PC-3 (cell line): ENCODE measurements at places on chromosomes 11 and 22.

DNA sequence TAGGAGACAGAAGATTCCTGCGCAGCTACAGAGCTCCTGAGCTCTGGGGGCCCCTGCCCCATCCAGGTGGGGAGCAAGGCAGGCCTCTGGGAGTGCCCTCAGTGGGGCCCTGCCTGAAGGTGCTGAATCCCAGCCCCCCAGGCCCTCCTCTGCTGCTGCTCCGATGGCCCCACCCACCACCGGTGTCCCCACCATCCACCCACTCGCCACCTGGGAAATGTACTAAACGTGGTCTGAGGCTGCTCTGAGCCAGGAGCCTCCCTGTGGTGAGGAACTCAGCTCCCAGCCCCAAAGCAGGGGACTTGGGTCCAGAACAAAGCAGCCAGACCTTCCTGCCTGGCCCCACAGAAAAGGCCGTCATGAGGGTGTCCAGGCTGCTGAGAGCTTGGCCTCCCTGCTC lies 289.4 kb downstream of the CTTN start:
- DNase-seq = no peak

DNA sequence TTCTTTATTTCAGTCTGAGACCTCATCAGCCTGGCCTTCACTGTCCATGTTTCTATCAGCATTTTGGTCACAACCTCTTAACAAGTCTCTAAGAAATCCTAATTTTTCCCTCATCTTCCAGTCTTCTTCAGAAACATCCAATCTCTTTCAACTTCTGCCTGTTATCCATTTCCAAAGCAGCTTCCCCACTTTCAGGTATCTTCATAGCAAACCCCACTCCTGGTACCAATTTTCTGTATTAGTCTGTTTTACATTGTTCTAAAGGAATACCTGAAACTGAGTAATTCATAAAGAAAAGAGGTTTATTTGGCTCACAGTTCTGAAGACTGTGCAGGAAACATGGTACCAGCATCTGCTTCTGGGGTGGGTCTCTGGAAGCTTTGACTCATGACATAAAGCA lies 8.1 kb upstream of the OR6X1 start:
- no peak for DNase-seq

DNA sequence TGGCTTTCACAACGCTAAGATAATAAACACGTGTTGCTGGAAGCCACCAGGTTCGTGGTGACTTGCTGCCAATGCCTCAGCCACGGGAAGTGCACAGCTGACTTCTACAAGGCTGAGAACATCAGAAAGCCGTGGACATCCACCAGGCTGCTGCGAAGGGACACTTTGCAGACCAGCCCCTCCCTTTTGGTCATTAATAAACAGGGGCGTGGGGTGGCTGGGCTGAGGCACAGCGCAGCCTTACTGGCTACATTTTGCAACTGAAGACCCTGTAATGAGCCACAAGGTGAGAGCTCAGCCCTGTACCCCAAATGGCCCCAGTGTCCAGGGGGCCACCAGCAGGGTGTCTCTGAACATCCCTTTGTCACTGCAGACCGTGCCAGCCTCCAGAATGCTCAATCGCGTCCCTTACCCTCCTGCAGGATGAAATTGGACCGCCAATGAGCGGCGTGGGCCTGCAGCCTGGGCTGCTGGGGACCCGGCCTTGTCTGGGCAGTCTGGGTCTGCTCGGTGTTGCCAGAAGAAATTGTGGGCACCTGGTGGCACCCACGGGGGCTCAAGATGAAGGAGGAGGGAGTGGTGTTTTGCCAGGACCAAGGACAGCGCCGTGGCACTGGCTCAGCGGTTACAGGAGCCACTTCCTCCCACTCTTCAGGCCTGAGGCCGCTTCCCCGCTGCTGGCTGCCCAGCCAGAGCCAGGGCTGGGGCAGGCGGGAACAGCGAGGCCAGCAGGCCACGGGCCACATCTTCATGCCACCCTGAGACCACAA lies 181.9 kb downstream of the CTTN start:
- DNase-seq = no peak

DNA sequence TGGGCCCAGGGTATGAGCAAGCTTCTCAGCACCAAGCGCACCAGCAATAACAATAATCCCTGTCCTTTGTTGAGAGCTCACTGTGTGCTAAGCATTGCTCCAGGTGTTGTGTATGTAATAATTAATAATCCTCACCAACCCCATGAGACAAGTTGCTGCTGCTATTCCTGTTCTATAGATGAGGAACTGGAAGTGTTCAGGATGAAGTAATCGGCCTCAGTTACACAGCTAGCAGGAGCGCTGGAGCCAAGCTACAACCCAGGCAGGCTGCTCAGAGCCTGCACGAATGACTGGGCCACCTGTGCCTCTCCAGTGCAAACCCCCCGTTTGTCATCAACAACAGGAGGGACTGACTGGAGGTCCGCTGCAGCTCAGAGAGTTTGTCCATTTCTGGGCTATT lies 35.2 kb upstream of the CECR2 start:
- DNase-seq = no peak

- DNase-seq = no peak
Observed at GRCh38 chr11:111148953-111149352, 96.6 kb upstream of the POU2AF2 start.

GRCh38 chr22:47090591-47091245 lies 328.3 kb downstream of the TBC1D22A start:
- no peak for DNase-seq

GRCh38 chr11:68010090-68011041 lies at the start of gene ALDH3B1:
ALDH3B1 (plus strand) TSS chr11:68010327; CDS start chr11:68015298, 4,971 bp downstream.
- peak; percentile 90 for DNase-seq

- DNase-seq = peak; percentile 83
Observed at GRCh38 chr22:19848298-19849224, 6.1 kb downstream of the GNB1L start.

GRCh38 chr22:24291515-24292201 lies 21.0 kb downstream of the SPECC1L start:
- DNase-seq = no peak

- no peak for DNase-seq
Observed at GRCh38 chr11:111417011-111417765, 38.1 kb upstream of the POU2AF1 start.

- no peak for DNase-seq
Observed at GRCh38 chr11:112237451-112237850, 11.2 kb downstream of the PTS start.

GRCh38 chr11:100105255-100105981 lies 581.7 kb upstream of the ARHGAP42 start:
- no peak for DNase-seq

DNA sequence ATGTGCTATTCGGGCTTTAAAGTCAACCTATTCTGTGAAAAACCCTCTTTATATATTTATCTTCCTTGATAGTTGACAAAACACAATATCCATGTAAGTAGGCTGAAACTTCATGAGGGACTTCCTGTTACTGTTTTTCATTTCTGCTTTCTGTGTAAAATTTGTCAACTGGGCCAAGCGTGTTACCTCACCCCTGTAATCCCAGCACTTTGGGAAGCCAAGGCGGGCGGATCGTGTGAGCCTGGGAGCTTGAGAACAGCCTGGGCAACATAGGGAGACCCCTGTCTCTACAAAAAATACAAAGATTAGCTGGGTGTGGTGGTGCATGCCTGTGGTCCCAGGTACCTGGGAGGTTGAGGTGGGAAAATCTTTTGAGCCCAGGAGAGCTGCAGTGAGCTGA lies 66.5 kb upstream of the SLC25A18 start:
- DNase-seq = no peak

DNA sequence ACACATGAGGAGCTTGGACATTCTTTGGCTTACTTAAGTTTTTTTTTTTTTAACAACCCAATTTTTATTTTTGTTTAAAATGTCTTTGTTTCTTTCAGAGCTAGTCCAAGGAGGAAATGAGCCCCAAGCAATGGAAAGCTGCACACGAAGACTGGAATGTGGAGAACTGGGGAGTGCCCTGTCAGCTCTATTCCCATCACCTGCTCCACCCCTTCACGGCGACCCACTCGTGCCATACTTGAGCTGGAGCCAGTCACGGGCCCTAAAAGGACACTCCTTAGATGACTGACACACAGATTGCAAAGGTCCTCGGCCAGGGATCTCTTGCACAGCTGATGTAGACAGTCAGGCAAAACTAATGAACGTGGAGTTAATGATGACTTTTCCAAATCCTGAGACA lies 10.6 kb upstream of the SLC25A18 start:
- no peak for DNase-seq

- DNase-seq = no peak
Observed at GRCh38 chr11:110712659-110713448, 617 bp upstream of the ARHGAP20 start.

GRCh38 chr22:31329453-31330215 lies 16.5 kb downstream of the PATZ1 start:
- no peak for DNase-seq

GRCh38 chr11:5605849-5606248 lies 9.4 kb downstream of the TRIM6 start:
- peak; percentile 59 for DNase-seq

- no peak for DNase-seq
Observed at GRCh38 chr11:128724891-128725611, 31.2 kb downstream of the FLI1 start.

DNA sequence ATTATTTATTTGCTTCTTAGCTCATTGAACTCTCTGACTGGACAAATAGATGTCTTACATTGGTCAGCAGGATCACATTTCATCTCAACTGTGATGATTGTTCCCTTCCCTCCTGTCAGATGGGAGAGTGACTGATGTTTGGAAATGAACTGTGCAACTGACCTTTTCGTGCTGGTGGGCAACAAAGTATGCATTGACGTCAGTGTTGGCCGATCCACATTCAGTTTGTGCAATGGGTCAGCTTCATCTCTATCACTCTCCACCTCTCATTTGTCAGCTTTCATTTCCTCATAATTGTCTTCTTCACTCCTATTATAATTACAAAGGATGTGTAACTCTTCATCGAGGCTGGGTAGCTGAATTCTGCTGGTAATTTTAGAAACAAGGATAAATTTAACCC lies 71.3 kb downstream of the PPP2R1B start:
- no peak for DNase-seq

DNA sequence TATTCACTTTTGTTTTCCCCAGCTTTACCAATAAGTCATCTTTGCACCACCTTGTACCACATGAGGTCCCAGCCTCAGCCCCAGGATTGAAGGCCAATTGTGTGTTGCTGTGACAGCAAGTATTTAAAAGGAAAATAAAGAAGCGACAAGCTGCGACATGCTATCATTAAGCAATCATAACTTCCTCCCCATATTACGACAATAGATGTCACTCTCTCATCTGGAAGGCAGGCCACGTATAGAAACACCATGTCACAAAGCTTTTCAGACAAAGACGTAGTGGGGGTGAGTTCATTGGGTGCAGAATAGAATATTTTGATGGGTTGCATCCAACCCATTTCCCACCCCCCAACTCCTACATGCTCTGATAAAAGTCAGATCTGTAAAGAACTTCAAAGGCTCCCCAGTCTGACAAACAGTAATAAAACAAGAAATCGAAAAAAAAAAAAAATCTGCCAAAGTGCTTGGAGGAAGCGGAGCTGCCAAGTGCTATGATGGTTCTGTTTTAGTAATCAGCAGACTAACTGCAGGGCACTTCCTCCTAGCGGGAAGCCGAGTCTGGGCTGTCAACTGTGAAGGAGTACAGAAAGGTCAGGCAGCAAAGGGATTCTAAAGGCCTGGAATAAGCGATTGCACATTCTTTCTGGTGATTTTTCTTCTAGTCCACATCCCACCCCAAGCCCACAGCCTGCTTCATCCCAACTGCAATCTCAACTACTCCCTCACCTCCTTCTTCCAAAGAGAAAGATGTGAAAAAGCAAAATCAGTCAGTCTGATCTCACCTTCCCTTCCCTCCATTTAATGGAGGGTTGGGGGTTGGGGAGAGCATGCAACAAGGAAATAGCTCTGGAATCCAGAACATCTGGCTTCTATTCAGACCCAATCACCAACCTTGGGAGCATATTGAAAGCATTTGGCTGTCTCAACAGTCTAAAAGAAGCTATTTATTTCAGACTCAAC lies 131.4 kb upstream of the UBASH3B start:
- no peak for DNase-seq

DNA sequence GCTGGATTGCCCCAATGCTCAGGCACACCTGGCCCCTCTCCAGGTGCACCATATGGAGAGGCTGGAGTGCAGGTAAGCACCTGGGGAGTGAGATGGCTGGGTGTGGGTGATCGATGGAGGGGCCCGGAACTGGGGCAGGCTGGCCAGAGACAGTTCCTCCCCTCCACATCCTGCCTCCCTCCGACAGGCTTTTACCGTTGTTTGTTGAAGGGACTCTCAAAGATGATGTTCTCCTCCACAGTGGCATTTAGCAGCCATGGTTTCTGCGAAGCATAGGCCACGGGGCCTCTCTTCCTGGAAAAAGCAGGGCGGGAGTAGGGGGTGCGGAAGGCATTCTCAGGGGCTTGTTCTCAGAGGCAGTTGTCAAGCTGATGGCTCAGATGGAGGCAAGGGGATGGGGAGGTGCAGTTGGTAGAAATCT lies 25.9 kb upstream of the KCNJ11 start:
- no peak for DNase-seq

DNA sequence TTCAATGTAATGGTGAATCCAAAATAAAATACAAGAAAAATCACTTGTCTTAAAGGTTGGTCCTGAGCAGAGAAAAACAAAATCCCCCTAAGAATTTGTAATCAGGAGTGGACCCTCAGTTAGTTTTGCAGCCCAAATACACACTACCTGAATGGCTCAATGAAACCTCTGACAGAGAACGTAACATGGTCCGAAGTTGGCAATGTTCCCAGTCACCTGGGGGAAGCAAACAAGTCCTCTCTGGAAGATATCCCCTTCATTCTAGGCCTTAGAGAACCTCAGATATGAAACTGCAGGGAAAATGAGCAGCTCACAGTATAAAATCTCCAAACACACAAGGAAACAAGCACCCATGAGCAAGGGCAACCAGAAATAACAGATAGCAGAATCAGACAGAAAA lies 58.2 kb downstream of the MORC2 start:
- DNase-seq = no peak

DNA sequence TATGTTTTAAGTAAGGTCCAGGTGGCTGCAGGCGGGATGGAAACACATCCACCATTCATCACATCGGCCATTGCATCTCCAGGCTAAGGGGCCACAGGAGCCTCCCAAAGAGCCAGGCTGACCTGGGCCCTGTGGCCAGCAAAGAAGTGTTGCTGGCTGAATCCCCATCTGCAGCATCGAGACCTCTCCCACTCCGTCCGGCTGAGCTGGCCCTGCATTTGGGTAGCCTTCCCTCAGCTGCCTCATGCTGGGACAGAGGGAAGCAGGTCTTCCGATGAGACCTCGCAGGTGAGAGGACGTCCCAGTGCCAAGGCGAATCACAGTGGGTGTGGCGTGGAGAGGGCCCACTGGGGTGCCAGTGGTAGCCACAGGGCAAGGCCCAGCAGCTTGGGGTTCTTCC lies 24.5 kb downstream of the RSPH14 start:
- no peak for DNase-seq

DNA sequence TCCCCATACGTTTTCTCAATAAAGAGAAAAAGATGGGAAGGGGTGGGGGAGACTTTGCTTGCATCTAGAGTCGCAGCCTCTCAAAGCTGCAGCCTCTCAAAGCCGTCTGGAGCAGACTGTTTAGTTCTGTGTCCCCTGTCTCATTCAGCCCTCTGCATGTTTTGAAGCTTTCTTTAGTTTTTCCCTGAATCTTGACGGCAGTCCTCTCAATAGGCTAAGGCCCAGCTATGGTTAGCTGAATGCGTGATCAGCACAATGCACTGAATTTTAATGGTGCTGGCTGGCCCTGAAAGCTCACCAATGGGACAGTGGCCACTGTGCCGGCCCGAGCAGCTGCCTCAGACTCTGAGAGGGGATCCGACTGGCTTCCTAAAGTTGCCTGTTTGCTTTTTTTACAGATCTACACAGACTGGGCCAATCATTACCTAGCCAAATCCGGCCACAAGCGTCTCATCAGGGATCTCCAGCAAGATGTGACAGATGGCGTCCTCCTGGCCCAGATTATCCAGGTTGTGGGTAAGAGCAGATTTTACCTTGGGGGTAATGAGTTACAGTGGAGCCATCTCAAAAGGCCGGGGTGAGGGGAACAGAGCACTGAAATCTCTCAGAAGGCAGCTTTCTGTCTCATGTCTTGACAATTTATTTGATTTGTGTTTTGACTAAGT lies 119.6 kb downstream of the NAV2 start:
- DNase-seq = no peak
